ENCODE measurements at places on chromosomes 7 and 10.
A peak's percentile ranks its signal among the peaks of the same experiment; 100 is the strongest.

DNA sequence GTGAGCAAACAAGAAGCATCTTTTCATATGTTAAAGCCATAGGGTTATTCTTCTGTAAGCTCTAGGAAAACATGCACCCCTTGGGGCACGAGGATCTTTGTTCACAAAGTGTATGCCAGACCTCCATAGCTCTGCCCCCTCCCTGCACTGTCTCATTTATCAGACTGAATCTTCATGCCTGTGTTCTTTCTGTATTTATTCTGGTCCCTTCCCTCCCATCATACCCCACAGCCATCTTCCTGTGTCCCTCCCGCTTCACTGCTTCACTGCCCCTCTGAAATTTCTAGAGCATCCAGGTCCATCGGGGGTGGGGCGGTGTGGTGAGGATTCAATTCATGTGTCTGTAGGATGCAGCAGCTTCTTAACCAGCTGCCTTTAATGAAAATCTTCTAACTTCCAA, 7.5 kb downstream of the EPHB6 start:
- no peak for DNase-seq

GRCh38 chr10:79430936-79431335, 14.5 kb downstream of the ZCCHC24 start:
- no peak for DNase-seq

DNA sequence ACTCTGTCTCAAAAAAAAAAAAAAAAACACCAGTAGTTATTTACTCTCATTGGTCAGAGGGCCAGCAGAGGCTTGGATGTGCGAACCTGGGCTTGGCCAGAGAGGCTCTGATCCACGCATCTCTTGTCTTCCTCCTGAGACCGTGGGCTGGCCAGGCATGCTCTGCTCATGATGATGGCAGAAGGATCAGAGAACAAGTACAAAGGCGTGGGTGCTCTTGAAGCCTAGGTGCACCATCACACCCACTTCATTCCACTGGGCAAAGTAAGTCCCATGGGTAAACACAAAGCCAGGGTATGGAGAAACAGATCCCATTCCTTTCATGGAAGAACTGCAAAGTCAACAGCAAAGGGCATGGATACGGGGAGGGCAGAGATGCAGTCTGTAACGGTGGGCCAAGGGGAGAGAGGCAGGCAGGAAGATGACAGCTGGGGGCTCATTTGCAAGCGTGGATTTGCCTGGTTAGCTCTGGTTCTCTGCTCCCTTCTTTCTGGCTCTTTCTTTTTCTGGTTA, 128.2 kb upstream of the SDK1 start:
- DNase-seq: no peak

DNA sequence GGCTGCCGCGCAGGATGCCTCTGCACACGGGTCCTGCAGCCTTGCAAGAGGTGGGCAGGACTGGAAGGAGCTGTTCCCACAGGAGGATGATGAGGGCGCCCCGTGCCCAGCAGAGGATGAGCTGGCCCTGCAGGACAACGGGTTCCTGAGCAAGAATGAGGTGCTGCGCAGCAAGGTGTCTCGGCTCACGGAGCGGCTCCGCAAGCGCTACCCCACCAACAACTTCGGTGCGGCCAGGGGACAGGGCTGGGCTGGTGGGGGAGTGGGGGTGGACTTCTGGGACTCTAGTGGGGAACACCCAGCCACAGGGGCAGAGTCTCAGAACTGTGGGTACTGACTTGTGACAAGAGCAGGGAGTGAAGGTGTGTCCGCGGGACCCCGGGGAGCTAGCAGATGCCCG, 16.0 kb downstream of the ZFYVE27 start:
- DNase-seq: no peak

DNA sequence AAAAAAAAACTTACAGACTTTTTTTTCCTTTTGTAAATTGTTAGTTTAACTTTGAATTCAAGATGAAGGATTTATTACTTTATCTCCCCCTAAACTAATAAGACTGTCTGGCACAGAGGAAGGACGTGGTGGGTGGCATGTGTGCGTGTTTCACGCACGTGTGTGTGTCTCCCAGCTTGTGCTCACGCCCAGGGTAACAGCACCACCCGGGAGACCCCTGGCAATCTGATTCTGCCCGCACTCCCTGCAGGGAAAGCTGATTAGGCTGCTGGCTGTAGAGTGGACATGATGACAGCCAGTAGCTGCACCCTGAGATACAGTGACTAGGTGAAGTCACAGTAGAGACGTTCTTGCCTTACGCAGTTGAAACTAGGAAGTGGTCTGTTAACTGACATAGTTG, 25.3 kb downstream of the WIPI2 start:
- DNase-seq: no peak

GRCh38 chr10:16902606-16903005, 85.4 kb upstream of the RSU1 start:
- no peak for DNase-seq

DNA sequence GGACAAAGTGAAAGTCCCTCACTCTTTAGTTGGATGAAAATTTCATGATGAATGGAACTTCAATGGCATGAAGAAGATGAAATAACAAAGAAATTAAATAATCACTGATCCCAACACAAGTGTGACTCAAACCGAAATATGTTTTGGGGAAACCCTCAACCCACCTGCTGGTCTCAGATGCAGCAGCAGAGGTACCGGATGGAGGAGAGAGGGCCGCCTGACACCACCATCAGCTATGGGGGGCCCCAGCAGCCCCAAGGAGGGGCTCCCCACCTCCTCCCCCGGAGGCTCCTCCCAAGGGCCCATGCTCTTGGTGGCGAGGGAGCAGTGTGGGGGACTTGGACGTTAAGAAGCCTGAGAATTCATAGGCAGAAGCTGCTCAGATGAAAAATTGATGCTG, 137.2 kb upstream of the ADARB2 start:
- DNase-seq: no peak

DNA sequence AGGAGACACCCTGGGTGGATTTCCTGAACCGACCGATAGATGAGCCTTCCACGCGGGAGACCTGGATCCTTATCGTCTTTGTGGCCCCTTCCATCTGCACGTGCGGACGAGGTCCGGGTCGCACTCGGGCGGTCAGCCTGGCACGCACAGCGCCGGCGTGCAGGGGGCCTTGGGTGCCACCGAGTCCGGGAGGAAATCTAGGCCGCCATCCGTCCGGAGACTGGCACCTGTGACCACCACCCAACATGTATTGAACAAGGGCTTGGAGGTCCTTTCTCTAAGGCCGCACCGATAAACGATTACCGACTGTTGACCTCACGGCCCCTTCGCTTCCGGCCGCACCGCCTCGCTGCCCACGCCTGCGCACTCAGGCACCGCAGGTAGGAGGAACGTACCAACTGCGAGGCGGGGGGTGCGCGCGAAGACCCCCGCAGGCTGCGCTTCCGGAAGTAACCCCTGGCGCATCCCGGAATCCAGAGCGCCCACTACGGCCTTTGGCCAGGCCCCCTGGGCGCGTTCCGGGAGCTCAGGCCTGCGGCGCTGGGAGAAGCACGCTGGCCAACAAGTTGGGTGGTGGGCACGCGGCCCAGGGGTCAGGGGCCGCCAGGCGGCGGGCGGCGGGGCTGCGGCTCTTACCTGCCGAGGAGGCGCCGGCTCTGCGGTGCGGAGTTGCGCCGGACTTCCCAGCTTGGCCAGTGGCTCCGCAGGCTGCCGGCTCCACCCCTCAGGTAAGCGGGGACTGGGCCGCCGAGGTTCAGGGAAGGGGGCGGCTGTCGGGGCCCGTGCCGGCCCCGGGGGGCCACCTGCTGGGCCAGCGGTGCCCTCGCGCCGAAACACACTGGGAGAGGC, at the start of the genes ACTR3C and LRRC61:
Gene ACTR3C, minus strand, starts transcription at position 713 of the 849 bp plus-strand sequence. CDS start 28,249 bp downstream, outside the sequence.
Gene LRRC61, plus strand, starts transcription at position 523 of the 849 bp plus-strand sequence. CDS start 13,507 bp downstream, outside the sequence.
- DNase-seq: no peak

DNA sequence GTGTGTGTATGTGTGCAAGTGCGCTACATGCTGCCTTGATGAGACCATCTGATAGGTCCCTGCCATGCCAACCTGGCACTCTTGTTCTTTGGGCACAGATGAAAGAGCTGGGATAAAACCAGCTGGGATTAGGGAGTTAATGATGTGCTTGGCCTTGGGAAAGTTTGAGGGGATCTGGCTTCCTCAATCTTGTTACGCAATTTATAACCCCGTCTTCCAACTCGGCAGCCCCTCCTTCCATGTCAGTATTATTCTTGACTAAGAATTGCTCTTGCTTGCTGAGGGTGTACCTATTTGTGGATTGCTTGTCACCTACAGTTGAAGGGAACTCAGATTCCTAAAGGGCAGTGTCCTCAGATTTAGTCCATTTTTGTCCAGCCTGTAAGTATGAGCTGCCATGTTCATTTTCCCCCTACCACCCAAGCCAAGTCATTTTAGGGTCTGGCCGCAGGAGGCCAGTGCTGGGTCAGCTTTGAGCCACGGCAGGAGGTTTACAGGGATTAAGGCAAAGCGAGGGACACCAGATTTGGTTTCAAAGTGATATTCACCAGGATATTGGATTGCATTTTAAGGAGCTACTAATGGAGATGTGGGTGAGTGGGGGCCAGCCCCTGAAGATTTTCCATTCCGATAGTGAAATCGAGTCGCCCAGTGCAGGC, 34.1 kb upstream of the KCNMA1 start:
- DNase-seq: no peak

- peak; percentile 40 for DNase-seq
Measured at GRCh38 chr7:140079121-140079536, 16.4 kb upstream of the PARP12 start.
